Effector CD8-positive, alpha-beta T cell (primary cell): ENCODE measurements at places on chromosomes 12 and 14.

DNA sequence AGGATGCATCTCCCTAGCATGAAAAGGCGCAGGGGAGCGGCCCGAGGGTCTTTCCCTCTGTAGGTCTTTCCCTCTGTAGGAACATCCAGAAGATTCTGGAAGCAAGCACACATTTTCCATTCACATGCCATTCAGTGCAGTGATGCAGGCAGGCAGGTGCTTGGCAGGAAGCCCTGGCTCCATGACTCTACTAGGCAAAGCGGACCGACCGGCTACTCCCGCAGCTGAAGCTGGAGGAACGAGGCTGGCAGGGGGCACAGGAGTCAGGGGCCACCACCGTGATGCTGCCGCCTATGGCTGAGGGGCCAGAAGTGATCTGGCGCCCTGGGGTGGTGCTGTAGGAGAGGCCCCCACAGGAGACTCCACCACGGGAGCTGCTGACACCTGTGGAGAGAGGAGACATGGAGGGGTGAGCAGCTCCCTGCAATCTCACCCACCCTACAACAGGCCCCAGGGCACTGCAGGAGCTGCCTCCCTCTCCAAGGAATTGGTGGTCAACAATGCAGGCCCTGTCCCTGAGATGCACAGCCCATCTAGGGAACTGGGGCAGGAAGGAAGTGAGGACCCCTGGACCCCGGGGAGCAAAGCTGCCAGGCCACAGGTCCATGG is 6.5 kb downstream of the KRT85 start:
- no peak for DNase-seq

- no peak for DNase-seq
These were observed 102.0 kb downstream of the PRIMA1 start for GRCh38 chr14:93686268-93686667.

- DNase-seq = no peak
These were observed 6.8 kb upstream of the NUDT4 start for GRCh38 chr12:93370947-93371346.

GRCh38 chr12:29547151-29547632 is 49.7 kb upstream of the OVCH1 start:
- DNase-seq = no peak
